Mesothelial cell of epicardium (in vitro differentiated cells): ENCODE measurements at places on chromosomes 12 and 14. TPM values are rescaled to one million over a fixed set of nuclear protein-coding genes. Genes with fewer than 3 reads are reported as not detected.

The SLCO1B1 gene
- 0.09 to 0.11 TPM in 2 of 3 replicates, not detected in the other for total RNA-seq

DNA sequence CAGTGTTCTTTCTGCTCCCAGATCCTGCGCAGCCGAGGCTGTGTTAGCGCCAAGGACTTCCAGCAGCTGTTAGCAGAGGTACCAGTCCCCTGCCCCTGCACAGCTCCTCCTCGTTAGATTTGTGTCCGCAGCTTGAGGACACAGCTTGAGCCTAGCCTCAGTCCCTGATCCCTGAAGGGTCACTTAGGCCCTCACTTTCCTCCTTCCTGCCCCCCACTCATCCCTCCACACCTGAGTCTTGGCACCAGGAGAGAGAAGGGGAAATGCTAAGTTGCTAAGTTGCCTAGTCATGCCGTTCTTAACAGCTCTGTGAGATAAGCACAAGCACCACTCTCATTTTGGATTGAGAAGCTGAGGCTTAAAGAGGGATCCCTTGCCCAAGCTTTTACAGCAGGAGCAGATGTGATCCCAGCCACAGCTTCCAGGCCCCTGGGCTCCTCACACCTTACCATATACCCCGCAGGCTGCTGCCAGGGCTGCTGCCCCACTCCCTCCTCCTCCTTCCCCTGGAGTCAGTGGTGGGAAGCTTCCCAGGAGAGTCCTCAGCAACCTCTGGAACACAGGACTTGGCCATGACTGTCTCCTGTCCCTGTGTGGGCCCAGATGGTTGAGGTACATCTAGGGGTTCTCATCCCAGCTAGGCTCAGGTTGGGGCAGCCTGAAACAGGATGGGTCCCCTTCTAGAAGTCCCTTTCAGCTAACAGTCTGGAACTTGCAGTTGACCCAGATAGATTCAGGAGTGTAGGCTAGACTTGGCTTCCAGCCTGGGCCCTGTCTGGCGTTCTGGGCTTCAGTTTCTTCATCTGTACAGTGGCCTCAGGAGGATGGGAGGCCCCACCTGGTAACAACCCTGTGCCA lies 975 bp downstream of the OGFOD2 start:
- no peak for DNase-seq

The GLT1D1 gene
- 1.3 to 1.6 TPM (median 1.5 TPM) in 3 replicates for total RNA-seq

DNA sequence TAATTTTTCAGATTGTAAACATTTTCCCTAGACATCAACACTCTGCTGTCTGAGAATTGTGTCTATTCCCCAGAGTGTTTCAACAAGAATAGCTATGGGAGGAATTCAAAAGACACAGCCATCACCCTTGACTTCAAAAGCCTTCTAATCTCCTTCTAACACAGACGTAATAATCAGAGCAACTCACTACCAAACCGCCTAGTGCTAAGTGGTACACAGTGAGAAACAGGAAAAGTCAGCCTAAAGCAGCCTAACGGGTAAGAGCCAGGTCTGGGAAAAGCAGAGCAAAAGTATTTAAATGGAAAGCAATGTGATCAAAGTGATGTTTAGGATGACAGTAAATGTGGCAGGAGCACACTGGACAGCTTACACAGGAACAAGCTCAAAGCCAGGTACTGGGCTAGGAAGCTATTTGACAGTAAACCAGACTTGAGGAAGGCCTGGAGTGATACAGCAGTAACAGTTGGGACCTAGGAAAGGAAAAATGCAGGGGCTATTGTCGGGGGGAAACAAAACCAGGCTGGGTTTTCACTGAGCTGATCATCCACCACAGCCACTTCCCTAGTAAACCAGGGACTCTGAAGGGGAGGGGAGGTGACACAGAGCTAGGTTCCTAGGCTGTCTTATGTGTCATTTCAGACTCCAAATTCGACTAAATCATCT lies 29.4 kb downstream of the CORO1C start:
- DNase-seq = no peak

The ADAM21 gene
- total RNA-seq = 0.11 to 0.16 TPM in 2 of 3 replicates, not detected in the other

The FBRSL1 gene
- 109 to 119 TPM (median 115 TPM) in 3 replicates for total RNA-seq

GRCh38 chr14:26597589-26598080 lies at the start of gene NOVA1:
TSS of gene NOVA1 (minus strand) at chr14:26598033. CDS start at chr14:26597436, 597 bp downstream.
- DNase-seq = no peak

The TC2N gene
- 8.5 to 11.6 TPM (median 9.9 TPM) in 3 replicates for total RNA-seq
